Neural crest cell (in vitro differentiated cells): ENCODE measurements at places on chromosomes 3 and 15.

GRCh38 chr3:156024904-156025533, 95.4 kb upstream of the KCNAB1 start:
- peak; percentile 5 for DNase-seq

DNA sequence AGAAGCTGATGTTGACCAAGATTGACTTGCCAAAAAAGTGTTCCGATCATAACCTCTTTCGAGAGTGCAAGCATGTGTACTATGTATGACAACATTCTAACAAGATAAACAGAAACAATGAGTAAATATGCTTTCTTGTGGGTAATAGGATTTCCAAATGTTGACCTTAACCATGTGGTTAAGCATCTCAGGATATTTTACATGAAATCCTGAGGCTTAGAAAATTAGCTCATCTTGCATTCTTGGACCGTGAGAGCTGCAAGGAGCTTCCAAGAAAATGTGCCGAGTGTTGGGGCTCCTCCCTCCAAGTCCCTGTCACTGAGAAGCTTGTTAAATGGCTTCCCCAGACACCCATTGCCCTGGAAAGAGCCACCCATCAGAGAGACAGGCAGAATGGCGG, 50.1 kb downstream of the C3orf20 start:
- no peak for DNase-seq

DNA sequence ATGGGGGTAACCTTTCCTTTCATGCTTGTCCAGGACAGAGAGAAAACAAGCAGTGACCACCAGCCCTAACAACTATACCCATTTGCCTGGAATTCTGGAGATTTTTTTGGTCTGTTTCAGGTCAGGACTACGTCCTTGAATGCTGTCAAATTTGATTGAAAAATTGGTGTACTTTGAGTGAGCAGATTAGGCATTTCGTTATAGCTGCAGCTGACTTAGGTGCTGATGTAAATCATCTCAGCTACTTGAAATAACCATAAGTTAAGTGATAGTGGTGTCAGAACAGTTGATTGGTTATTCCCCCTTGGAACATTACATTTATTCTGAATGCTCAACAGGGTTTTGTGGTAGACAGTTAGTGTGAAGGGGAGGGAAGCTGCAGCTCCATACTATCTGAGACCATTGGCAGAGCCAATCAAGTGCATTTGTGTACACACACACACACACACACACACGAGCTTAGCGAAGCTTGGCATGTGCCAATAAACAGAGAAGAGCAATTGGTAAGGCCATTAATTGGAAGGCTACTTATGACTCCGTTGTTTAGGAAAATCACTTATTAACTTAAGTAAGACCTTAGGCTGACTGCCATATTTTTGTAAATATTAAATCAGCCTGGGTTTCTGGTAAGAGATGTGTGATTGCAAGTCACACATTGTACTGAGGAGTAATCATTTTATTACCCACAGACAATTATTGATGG, 447.8 kb downstream of the MFSD1 start:
- no peak for DNase-seq

DNA sequence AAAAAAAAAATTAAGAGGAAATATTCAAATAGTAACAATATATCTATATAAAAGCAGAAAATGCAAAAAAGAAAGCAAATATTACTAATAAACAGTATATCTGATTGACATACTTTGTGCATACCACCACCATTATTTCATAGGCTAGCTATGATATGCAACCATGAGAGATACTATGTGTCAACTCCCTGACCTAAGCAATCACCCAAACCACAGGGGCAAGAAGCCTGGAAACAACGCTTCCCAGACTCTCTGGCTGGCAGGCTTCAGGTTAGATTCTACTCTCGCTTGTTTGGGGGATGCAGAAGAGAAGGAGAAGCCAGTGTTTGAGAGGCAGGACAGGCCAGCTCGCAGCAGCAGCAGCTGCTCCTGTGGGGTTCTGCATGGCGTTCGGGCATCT, 169.3 kb upstream of the TPM1 start:
- DNase-seq: no peak
